ENCODE measurements at places on chromosomes 3 and 15.

DNA sequence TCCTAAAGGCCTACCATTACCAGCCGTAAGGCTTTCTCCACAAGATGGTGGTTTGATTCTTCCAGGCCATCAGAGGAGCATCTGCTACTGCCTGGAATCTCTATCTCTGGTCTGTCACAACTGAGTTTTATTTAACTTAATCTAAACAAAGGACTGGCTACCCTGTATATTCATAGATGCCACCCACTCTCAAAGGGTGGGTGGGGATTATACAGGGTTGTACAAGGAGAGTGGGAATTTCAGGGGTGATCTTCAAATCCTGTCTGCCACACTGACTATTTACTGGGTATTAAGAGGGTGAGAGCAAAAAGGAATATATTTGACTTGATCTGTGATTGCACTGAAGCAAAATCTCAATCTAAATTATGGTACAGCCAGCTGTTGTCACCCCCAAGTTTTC lies 253.3 kb downstream of the MBNL1 start:
- no peak for DNase-seq

GRCh38 chr3:42182555-42182954 lies 83.4 kb downstream of the CCK start:
- no peak for DNase-seq

GRCh38 chr3:117887901-117888300 lies 1146.7 kb downstream of the IGSF11 start:
- DNase-seq, result no peak

GRCh38 chr3:96070678-96071077 lies 743.7 kb upstream of the EPHA6 start:
- DNase-seq, result no peak

GRCh38 chr3:136954251-136954650 lies 3.5 kb upstream of the IL20RB start:
- no peak for DNase-seq

GRCh38 chr15:90859234-90860131 lies 8.9 kb upstream of the FURIN start:
- DNase-seq, result no peak

DNA sequence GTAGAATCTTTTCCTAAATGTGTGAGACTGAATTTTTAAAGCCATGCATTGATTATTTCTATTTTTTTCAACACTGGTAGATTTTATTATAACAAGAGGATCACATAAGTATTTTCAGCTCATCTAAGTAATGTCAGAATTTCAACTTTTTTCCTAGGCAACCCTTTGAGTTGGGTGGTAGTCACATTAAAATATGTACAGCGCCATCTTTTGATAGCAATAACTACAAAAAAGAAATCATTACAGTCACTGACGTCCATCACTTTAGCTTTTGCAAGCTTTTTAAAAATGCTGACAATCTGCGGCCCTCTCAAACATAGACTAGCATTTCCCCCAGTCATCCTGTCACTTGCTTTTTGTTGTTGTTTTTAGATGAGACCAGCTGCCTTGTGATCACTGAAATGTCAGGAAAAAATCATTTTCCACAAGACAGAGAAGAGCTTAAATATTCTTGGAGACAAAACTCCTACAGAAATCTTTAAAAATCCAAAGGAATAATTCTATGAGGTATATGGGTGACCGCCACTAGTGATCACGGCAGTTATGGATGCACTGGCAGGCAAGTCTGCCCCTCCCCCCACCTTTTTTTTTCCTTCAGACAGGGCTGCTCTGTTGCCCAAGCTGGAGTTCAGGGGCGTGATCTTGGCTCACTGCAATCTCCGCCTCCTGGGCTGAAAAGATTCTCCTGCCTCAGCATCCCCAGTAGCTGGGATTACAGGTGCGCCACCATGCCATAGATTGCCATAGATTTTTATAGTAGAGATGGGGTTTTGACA lies 384.0 kb upstream of the KCNMB2 start:
- no peak for DNase-seq

GRCh38 chr3:46929324-46929723 lies 47.2 kb downstream of the CCDC12 start:
- no peak for DNase-seq

DNA sequence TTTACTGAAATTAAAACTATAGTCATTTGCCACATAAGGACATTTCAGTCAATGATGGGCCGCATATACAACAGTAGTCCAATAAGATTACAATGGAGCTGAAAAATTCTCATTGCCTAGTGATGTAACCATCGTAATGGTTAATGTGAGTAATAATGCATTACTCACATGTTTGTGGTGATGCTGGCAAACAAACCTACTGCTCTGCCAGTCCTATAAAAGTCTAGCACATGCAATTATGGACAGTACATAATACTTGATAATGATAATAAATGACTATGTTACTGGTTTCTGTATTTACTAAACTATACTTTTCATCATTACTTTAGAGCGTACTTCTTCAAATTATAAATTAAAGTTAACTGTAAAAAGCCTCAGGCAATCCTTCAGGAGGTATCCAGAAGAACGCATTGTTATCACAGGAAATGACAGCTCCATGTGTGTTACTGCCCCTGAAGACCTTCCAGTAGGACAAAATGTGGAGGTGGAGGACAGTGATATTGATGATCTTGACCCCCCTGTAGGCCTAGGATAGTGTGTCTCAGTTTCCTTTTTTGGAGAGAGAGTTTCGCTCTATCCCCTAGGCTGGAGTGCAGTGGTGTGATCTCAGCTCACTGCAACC lies 102.7 kb downstream of the ATP1B3 start:
- no peak for DNase-seq

- no peak for DNase-seq
These were observed 515.4 kb upstream of the ZNF717 start for GRCh38 chr3:76300746-76301145.

GRCh38 chr3:42014921-42015533 lies 53.1 kb upstream of the ULK4 start:
- DNase-seq, result peak; percentile 10

- no peak for DNase-seq
These were observed 504.2 kb upstream of the PROK2 start for GRCh38 chr3:72288955-72289691.

GRCh38 chr15:101307897-101308603 lies 13.0 kb upstream of the SNRPA1 start:
- DNase-seq, result no peak

DNA sequence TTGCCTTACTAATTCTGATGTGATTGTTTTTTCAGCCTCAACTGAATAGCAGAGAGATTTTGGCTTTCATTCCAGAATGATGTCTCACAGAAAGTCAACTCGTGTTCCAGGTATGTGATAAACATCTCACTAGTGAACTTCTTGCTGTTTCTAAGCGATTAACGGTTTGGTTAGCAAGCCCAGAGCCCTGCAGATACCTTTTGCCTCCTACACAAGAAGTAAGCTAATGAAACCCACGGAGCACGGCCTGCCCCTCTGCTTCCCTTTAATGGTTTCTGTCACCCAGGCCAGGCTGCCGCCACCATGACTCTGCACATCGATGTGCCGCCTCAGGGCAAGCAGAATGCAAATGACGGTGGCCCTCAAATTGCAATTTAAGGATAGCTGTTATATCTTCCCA lies 155.9 kb upstream of the ICE2 start:
- no peak for DNase-seq

DNA sequence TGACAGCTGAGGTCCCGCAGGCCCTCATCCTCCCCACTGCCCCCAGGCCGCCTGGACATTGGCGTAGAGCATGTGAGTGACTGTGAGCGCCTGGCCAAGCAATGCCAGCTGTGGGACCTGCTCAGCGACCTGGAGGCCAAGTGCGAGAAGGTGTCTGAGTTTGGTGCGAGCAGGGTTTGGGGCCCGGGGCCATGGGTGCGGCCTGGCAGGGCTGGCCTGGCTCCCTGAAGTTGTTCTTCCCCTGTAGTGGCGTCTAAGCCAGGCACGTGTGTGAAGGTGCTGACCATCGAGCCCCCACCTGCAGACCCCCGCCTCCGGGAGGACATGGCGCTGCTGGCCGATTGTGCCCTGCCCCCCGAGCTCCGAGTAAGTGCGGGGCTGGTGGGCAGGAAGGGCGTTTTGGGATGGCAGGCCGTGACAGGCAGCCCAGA lies 4.2 kb downstream of the ABTB1 start:
- DNase-seq, result no peak

DNA sequence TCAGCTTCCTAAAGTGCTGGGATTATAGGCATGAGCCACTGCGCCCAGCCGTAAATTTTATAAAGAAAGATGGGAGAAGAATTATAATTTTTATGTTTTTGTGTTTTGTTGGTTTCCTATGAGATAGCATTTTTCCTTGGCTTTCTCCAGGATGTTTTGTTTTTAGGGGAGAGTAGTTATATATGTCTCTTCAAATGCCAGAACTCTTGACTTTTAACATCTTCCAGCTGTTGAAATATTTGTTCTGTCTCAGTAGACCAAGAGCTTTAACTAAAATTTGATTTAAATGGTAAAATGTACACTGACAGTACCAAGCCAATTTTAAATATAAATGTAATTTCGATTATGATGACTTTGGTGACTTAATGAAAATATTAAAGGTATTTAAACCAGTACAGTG lies 96.8 kb downstream of the DHX36 start:
- no peak for DNase-seq

DNA sequence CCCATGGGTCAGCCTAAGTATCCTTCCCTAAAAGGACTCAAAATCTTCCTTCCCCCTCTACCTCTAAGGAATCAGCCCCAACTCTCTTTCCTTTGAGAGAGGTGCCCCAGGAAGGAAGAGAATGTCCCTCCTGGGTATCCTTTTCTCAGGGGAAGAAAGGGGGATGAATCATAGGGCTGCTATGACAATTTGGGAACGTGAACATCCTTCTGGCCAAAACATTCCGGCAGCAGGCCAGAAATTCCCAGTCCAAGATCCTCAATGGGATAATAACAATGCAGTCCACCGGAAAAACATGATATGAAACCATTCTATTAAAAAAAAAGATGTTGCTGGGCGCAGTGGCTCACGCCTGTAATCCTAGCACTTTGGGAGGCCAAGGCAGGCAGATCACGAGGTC lies 50.8 kb upstream of the CACNA2D3 start:
- DNase-seq, result no peak

GRCh38 chr3:193240850-193241706 lies at the start of gene PLAAT1:
PLAAT1 (plus strand) TSS chr3:193241222; CDS start chr3:193255651, 14,429 bp downstream.
- DNase-seq, result peak; percentile 6
